Stomach (tissue), 19 donors: ENCODE measurements at places on chromosomes 7 and 10. TPM values are rescaled to one million over a fixed set of nuclear protein-coding genes. Genes with fewer than 3 reads are reported as not detected.

OR2A42 gene
- total RNA-seq: not detected

CYP26C1 gene
- not detected for total RNA-seq

NYAP1 gene
- total RNA-seq: not detected

FXYD4 gene
- not detected for total RNA-seq

REPIN1 gene
- total RNA-seq: 298 TPM
